ENCODE measurements at places on chromosomes 3 and 15.
A peak's percentile ranks its signal among the peaks of the same experiment; 100 is the strongest.

- no peak for DNase-seq
Measured at GRCh38 chr3:177931346-177931745, 604.9 kb upstream of the KCNMB2 start.

- no peak for DNase-seq
Measured at GRCh38 chr3:103388214-103388613, 953.4 kb downstream of the ZPLD1 start.

DNA sequence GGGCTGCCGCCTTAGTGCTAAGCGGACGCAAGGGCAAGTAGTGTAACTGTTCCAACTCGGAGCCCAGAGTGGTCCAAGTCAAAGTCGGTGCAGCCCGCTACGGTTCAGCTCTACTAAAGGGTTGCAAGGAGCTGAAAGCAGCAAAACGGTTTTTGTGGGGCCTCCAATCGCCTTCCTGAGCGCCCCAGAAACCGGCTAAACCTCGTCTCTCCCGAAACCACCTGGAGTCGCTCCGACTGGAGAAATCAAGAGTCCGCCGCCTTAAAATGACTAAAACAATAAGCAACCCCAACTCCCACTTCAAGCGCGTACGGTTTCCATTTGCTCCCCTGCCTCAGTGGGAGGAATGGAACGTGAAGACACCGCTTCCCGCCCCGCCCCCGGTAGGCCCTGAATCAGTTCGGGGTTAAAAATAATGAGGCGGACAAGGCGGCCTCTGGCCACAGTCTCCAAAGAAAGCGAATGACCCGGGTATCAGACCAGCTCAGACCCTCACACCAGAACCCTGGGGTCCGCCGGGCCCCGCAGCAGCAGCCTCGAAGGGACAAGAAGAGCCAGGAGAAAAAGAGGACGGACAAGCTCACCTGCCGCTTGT, 401 bp downstream of the SEC11A start:
- peak; percentile 48 for DNase-seq

- no peak for DNase-seq
Measured at GRCh38 chr3:66574091-66574490, 73.3 kb upstream of the LRIG1 start.

DNA sequence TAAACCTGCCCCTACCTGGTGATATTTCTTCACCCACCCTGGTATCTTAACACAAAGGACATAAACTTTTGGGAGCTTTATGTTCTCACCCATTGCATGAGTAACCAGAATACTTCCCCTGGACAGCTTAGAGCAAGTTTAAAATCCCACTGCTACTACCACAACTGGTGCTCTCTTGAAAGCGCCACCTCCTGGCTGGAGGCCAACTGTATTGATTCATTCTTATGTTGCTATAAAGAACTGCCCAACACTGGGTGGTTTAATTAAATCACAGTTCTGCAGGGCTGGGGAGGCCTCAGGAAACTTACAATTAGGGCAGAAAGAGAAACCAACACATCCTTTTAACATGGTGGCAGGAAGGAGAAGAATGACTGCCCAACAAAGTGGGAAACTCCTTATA, 592.4 kb downstream of the EPHA3 start:
- DNase-seq: no peak

DNA sequence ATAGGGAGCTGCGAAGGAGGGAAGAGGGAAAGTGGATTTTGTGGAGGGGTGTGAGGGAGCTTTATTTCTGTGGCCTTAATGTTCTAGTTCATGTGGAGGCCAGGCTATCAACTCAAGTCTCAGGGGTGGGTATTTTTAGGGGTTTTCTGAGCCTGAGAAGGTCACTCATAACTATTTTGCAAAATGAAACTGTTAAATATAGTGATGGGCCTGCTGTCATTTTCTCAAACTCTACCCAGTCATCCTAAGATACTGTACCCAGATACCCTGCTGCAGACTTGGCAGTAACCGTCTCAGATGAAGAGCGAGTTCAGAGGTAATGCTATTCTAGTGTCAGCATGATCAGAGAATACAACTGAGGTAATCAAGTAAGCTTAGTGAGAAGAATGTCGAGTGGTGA, 545.0 kb upstream of the TBL1XR1 start:
- no peak for DNase-seq

DNA sequence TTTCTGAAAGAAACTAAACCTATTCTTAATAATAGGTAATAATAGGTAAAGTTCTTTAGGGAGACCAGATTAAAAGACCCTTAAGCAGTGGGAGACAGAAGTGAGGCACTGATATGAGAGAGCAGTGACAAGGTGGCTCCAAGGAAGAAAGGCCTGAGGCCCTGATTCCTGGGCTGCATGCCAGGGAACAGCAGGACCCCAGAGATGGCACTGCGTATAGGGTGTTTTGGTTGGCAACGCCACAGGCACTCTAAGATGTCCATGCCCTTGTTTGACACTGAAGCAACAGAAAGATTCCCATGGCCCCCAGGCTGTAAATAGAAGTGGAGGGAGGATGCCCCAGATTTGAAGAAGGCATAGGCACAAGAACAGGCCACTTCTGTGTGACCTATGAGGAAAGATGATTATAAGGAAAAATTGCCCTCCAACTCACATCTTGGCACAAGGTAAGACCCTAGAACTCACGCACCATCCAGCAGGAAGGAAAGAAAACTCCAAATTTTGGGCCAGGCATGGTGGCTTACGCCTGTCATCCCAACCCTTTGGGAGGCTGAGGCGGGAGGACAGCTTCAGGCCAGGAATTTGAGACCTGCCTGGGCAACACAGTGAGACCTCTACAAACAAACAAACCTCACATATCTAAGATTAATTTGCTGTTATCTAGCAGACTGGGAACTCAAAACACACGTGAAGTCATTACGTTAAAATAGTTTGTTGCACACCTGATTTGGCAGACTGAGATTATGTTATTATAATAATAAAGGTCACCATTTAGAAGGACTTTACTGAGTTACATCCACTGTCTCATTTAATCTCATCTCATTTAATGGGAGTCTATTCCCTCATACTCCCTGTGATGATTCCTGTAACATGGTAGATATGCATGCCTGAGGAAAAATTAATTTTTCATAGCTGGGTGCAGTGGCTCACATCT, 10.5 kb upstream of the BLM start:
- peak; percentile 76 for DNase-seq

DNA sequence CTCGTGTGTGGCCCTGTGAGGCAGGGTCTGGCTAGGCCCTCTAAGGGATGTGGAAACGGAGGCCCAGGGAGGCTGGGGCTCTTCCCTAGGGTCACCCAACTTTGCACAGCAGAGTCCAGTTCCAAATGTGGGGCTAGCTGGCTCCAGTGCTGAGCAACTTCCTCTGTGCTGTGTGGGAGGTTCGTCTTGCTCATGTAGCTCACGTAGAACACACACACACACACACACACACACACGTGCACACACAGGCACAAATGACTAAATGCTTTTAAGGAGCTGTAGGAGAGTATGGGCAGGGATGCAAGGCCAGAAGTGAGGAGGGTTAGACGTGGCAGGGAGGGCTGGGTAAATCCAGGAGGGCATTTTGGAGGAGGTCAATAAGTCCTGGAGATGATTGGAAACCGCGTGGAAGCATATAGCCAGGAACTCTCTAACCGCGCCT, 213.8 kb downstream of the RPLP1 start:
- DNase-seq: no peak

DNA sequence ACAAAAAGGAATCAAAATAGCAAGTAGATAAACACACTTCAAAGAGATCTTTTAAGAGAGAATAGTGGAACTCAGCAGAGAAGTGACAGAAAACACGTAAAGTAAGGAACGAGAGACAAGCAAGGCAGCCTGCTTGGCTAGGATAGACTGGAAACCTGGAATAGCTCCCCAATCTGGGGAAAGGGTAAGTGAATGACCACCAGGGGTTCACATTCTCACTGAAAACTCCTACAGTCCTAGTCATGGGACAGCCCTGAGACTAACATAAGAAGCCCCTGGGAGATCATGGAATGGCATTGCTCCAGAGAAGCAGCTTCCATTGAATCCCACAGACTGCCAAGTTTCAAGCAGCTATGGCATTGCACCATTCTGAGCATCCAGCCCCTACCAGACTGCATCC, 363.6 kb upstream of the ARPP21 start:
- no peak for DNase-seq

DNA sequence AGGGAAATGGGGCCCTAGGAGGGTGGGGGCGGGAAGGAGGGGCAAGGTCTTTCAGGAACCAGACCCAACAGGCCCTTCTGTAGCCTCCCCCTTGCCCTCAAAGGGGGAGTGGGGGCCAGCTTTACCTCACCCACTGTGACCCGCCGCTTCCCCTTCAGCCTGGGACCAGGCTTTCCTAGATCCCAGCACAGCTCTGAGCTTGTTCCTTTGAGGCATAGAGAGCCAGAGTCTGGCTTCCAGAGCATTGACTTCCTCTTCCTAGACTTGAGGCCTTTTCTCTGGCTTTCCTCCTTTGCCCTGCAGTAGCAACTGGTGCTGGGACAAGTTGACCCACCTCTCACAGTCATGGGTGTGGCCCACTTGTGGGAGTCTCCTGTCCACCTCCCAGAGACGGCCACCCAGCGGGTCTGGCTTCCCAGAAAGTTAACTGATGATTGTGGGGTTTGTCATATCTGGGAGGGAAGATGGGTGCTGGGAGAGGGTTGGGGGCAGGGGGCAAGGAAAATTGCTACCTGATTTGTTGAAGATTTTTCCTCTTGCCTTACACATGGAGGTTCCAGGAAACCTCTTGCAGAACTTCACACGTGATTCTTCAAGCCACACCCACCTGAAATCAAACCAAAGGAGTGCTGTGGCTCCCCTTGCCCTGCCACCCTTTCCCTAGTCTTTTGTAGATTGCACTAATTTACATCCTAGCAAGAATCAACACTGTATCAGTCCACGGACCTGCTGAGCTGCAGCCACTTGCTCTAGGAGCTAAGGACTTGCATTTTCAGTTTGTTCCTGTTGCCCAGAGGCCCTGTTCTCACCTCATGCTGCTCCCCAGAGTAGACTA, 4.1 kb upstream of the CHST14 start:
- no peak for DNase-seq

- no peak for DNase-seq
Measured at GRCh38 chr3:154588831-154589230, 158.8 kb upstream of the GPR149 start.

- no peak for DNase-seq
Measured at GRCh38 chr3:140467104-140467577, 210.7 kb upstream of the TRIM42 start.

DNA sequence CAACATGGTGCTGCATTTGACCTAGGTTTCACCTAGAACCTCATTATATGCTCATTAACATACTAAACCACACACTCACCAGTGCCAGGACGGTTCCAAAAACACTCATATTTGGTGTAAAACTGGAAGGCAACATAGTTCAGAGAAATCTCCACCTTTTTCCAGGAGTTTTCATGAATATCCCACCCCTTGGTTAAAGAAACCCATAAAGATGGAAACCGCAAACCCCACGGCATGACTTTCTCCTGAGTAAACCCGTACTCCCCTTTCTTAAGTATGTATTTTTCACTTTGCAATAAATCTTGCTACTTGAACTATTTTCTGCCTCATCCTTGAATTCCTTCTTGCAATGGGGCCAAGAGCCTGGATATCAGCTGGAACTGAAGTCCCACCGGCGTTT, 379.3 kb downstream of the MAGI1 start:
- DNase-seq: no peak

- DNase-seq: no peak
Measured at GRCh38 chr3:33392144-33392543, 48.1 kb downstream of the UBP1 start.

DNA sequence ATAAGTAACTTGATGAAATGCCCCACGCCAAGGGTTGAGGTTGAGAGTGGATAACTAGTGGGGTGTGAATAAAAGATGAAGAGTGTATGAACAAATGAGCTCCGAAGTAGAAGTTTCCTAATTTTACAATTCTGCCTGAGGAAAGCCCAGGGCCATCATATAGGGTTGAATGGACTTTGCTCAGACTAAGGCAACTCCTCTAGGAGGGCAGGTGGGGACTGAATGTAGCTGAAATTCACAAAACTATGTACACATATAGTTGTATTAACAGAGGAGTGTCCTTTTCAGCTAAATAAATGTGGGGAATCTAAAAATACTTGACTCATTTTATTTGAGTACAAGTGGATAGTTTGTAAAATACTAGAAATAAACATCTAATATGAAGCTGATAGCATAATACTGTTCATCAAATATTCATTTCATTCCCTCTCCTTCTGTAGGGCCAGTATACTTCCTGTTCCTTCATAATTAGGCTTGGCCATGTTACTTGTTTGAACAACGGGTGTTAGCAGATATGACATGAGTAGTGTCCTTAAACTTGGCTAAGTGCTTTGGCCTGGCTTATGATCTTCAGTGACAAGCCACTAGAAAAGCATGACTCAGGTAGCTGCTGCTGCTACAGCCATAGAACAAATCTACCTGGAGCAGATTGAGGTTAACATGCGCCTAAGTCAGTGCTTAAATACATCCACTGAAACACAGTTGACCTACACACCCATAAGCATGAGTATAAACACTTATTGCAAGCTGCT, 26.5 kb downstream of the PLSCR1 start:
- DNase-seq: no peak

DNA sequence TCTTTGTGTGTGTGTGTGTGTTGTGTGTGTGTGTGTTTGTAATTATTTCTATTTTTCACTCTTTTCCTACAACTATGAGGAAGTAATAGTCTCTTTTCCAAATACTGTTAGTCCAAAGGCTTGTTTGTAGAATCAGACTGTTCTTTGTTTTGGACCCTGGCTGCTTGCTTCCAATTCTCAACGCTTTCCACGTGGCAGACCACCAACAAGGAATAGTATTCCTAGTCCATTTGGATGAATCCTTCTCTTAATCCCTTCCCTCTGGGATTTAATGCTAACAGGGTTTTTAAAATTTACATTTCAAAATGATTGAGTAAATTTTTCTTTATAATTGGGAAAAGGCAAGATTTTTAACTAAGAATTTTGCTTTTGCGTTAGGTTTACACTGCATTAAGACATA, 62.7 kb downstream of the ADAMTSL3 start:
- no peak for DNase-seq

DNA sequence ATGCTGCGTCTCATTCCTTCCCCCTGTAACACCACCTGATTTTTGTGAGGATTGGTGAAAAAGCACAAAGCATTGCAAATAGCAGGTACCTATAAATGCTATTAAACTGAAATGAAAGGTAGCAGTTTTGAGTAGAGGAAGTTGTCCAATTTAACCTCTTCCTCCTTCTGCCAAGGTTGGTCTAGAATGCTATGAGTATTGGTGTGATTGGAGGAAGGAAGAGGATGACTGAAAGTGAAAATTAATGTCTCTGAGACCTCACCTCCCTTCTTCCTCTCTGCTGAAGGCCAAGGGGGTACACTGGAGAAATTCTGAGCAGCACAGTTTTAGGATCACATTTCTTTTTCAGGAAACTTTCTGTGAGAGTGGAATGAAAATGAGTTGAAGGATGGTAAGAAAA, 94.4 kb downstream of the DTWD1 start:
- no peak for DNase-seq

Measured in NCI-H2171 treated with DMSO at 0.1 percent for 48 hours (cell line).